K562 (cell line): ENCODE measurements at places on chromosomes 13 and 19.

- H3K27ac ChIP-seq, result no peak overlapping the region
- H3K4me1 ChIP-seq, result no peaks in the 10 kb centered on the region
- DNase-seq, result no peak
- no peaks in the 10 kb centered on the region for H3K27me3 ChIP-seq
- H3K36me3 ChIP-seq, result peaks cover 36% of the 10 kb centered on the region; the same call in 2 of the 3 replicates
- no peak overlapping the region for H3K4me3 ChIP-seq
These were observed 72.4 kb downstream of the KDM4B start for GRCh38 chr19:5041168-5041912.

GRCh38 chr13:95707442-95708390 is 30.8 kb downstream of the DNAJC3 start:
- no peak overlapping the region for H3K4me3 ChIP-seq
- H3K36me3 ChIP-seq, result peaks cover 22% of the 10 kb centered on the region; the same call in 2 of the 3 replicates
- DNase-seq, result no peak
- peaks cover 12% of the 10 kb centered on the region; the same call in 2 of the 3 replicates for H3K4me1 ChIP-seq

DNA sequence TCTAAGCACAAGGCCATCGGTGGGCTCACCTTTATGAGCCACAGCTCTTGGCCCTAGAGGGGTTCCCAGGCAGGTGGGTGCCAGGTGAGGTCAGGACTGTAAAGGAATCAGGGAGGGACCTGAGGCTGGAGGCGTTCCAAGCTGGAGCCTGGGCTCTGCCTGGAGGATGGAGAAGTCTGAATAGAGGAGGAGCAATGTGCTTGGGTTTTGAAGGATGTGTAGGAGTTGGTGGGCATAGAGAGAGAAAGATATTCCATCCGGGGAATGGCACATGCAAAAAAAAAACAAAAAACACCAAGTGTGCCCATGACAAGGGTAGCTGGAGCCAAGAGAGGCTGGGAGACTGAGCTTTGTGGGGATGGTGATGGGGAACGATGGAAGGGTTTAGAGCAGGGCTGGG is 2.4 kb downstream of the GRIN3B start:
- H3K4me1 ChIP-seq, result peaks cover 4% of the 10 kb centered on the region; the same call in 2 of the 3 replicates
- no peak overlapping the region for H3K4me3 ChIP-seq
- no peaks in the 10 kb centered on the region for H3K27me3 ChIP-seq
- H3K36me3 ChIP-seq, result no peaks in the 10 kb centered on the region
- no peak overlapping the region for H3K27ac ChIP-seq

GRCh38 chr13:105642511-105642958 is 892.9 kb downstream of the EFNB2 start:
- H3K27ac ChIP-seq, result no peak overlapping the region
- no peak overlapping the region for H3K4me3 ChIP-seq
- no peaks in the 10 kb centered on the region for H3K36me3 ChIP-seq
- no peak for DNase-seq

DNA sequence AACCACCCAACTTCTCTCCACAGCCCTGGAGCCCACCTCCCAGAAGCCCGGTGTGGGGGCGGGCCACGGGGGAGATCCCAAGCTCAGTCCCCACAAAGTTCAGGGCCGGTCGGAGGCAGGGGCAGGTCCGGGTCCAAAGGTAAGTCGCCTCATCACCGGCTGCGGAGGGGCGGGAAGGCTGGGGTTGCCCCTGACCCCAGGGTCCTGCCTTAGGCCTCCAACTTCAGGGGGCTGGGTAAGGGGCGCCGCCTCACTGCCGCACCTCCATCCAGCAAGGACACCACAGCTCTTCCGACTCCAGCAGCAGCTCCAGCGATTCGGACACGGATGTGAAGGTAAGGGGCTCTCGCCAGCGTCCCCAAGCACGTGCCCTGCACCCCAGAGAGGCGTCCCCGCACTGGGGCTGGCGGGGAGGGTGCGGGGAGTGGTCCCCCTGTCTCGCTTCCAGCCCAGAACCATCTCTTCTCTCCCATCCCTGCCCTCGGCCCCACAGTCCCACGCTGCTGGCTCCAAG is 358 bp downstream of the C19orf33 start:
- H3K4me1 ChIP-seq, result peaks cover 64% of the 10 kb centered on the region
- peaks cover 56% of the 10 kb centered on the region; the same call in 2 of the 3 replicates for H3K36me3 ChIP-seq
- DNase-seq, result no peak
- no peaks in the 10 kb centered on the region for H3K27me3 ChIP-seq
- H3K27ac ChIP-seq, result no peak overlapping the region

DNA sequence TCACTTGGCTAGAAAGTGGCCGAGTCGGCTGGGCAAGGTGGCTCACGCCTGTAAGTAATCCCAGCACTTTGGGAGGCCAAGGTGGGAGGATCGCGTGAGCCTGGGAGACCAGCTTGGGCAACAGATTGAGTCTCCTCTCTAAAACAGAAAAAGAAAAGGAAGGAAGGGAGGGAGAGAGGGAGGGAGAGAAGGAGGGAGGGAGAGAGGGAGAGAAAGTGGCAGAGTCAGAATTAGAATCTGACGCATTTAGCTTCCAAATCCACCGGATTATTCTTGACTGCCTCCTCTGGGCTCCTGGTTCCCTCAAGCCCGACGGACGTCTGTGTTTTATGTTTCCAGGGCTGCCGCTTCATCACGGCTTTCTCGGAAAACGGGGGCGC is 22.5 kb downstream of the LRFN3 start:
- no peaks in the 10 kb centered on the region for H3K36me3 ChIP-seq
- no peak for DNase-seq
- H3K27me3 ChIP-seq, result peaks cover 51% of the 10 kb centered on the region
- no peak overlapping the region for H3K4me3 ChIP-seq

DNA sequence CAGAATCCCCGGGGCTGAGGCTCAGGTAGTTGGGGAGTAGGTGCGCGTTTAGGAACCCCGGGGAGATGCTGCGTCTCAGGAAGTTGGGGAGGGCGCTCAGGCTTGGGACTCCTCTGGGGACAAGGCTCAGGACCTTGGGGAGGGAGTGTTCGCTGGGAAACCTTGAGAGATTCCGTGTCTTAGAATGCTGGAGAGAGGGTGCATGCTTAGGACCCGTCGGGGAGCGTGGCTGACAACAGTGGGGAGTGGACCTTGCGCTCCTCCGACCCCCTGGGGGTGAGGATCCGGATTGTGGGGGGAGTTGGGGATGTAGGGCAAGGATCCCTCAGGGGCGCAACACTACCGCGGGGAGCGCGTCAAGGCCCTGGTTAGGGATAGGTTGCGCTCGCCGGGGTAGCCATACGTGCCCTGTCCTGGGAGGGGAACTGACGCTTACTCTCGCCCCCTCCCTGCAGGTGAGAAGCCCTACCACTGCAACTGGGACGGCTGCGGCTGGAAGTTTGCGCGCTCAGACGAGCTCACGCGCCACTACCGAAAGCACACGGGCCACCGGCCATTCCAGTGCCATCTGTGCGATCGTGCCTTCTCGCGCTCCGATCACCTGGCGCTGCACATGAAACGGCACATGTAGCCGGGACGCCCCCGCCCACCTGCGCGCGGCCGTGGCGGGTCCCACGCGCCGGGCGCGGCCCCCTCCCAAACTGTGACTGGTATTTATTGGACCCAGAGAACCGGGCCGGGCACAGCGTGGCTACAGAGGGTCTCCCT is 2.0 kb downstream of the KLF2 start:
- peaks cover 8% of the 10 kb centered on the region for H3K4me1 ChIP-seq
- no peak overlapping the region for H3K27ac ChIP-seq
- H3K4me3 ChIP-seq, result no peak overlapping the region
- H3K36me3 ChIP-seq, result no peaks in the 10 kb centered on the region

DNA sequence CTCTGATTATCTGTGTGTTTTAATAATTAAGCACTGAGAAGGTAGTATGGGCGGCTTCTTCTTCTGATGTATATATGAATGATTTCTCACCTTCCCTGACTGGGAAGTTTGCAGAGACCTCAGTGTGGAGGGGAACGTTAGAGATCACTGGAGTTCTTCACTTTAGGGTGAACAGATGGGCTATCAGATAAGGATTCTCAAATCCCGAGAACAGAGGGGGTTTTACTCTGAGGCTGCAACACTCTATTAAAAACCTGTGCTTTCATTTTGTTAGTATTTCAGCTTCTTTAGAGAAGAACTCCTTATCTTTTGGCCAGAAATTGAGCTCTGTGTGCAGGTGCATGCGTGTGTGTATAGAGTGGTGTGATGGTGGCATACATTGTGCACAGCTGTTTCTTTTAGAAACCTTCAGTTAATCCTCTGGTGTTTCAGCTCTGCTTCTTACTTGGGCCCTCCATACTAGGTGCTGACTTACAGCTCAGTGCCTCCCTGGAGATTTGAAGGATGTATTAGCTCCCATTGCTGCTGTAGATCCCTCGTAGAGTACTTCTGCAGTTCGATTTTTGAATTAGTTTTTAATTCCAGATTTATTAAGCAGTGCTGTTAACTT is 45.3 kb upstream of the PCDH9 start:
- H3K27me3 ChIP-seq, result no peaks in the 10 kb centered on the region
- H3K27ac ChIP-seq, result no peak overlapping the region
- H3K4me3 ChIP-seq, result no peak overlapping the region
- DNase-seq, result no peak

DNA sequence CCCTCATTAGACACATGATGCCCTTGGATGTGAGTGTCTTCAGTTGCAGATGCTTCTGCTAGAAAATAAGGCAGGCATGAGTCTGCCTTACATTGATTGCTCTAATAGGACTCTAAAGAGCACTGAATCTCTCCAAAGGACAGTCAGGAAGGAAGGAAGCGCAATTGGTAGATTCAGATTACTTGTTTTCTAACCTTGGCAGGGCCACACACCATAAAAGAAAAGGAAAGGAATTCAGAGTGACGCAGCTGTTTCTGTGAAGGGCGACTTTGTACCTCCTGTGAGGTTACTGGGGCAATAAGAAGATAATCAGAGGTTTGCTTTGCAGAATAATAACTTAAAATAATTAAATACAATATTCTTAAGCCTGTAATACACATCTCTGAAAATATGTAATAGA is 48.0 kb downstream of the FRY start:
- H3K27ac ChIP-seq, result no peak overlapping the region
- no peaks in the 10 kb centered on the region for H3K27me3 ChIP-seq
- H3K36me3 ChIP-seq, result no peaks in the 10 kb centered on the region
- H3K4me3 ChIP-seq, result no peak overlapping the region
- no peaks in the 10 kb centered on the region for H3K4me1 ChIP-seq

DNA sequence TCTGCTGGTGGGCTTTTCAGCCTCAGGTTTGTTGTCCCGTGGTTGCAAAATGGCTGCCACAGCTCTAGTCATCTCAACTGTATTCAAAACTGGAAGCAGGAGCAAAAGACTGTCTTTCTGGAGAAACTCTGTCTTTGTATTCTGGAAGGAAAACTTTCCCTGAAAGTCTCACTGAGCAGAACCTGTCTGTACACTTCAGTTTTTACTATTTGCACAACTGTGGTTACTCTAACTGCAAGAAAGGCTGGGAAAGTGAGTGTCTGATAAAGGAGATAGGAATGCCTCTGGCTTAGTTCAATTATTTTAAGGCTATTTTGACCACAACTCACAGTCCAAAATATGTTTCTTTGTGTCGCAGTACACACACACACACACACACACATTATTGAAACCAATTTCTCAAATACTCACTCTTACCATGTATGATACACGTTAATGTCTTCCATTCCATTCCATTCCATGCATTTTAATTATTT is 49.7 kb upstream of the EHD2 start:
- no peak overlapping the region for H3K4me3 ChIP-seq
- peaks cover 22% of the 10 kb centered on the region for H3K4me1 ChIP-seq
- no peaks in the 10 kb centered on the region for H3K27me3 ChIP-seq
